ENCODE measurements at places on chromosomes 3 and 15.

GRCh38 chr3:187830181-187830580 is 84.9 kb upstream of the BCL6 start:
- DNase-seq: no peak

DNA sequence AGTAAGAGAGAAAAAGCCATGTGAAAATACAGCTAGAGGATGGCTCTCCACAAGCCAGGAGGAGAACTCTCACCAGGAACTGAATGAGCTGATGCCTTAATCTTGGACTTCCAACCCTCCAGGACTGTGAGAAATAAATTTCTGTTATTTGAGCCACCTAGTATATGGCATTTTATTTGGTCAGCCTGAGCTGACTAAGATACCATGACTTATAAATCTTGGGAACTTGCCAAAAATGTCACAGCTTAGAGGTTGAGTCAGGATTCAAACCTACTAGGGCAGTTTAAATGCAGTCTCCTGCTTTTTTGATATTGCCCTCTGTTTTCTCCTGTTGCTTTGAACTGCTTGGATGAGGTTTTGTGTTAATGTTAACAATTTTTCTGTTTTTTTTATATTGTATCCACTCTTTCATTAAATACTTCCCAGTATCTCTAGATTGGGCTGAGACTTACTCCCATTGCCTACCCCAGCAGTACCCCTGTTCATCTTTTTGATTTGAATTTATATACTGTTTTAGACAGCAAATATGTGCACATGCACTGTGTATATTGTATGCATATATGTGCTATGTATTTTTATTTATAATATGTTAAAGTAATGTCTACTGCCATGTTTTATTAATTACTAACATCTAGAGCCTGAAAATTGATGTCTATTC is 1223.2 kb downstream of the OTOL1 start:
- no peak for DNase-seq

DNA sequence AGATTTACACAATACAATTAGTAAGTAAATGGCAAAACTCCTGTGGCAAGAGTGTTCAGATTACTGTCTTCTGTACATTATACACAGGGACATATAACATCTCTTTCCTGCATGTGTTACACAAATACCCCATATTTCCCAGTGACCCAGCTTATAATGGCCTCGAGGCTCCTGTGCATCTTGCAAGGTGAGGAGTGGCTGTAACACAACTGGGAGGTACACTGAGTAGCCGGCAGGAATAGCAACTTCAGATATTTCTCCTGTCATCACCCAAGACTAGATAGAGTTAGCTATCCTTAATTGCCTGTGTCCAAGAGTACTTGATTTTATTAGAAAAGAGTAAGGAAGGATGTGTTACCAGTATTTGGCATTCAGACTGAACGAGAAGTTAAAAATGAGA is 5.6 kb downstream of the GMPS start:
- no peak for DNase-seq

DNA sequence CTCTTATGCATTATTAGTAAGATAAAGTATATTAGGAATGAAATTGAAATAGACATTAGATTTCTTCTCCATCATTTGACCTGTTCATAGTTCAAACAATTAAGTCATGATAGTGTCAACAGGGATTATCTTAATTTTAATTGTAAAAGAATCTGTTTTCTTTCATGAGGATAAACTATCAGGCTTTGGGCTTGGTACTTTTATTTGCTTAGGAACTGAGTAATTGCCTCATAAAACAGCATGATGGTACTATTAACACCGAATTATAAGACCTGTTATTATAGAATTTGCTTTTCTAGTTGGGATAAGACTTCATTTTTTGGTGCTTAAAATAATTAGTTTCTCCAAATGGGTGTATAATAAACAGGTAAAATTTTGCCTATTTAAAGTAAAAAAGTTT is 71.8 kb downstream of the FNDC3B start:
- DNase-seq: no peak

DNA sequence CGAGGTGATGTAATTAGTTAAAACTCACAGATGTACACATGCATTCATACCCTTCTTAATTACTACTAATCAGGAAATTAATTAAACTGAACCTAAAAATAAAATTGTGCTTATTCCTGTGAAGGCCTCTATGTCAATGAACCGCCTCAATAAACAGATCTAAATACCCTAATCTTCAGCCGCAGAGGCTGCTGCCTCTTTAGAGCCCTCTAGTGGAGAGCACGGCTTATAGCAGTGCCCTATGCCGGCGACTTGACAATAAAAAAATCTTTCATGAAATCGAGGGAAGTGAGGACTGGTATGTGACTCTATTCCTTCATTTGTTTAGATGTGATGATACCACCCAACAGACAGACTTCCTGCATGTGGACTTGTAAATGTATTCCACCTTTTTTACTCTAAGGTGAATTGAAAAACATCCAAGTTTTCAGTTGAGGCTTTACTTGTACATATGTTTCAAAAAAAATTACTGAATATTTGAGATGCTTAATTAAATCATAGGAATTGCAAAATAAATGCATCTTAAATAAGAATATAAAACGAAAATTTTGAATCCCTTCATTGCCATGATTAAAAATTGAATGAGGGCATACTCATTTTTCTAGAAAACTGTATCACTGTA is 8.3 kb upstream of the EPHA3 start:
- DNase-seq: no peak

DNA sequence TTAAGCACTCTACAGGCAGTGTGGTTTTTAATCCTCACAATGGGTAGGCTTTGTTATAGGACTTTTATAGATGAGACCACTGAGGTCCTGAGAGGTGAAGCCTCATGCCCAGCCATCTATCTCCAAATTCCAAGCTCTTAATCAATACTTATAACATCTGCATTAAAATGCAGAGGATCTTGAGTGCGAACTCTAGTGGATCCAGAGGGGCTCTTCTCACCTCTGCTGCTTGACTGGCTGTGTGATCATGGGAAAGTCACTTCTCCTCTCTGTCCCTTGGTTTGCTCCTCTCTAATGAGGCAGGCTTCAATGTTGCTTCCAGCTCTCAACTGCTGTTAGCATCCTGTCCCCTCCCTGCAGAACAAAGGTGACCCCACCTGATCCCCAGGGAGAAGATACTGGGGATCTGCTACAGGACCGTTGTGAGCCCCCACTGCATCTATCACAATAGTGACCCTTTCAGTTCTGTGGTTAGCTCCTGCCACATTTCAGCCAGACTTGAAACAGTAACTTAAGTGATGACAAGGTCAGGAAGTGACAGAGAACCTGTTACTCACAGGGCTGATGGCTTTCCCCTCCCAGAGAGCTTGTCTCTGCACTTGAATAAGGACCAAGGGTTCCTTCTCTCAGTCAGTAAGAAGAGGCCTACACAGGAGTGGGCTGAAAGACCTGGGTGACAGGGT is 1.3 kb downstream of the SLC27A2 start:
- no peak for DNase-seq

DNA sequence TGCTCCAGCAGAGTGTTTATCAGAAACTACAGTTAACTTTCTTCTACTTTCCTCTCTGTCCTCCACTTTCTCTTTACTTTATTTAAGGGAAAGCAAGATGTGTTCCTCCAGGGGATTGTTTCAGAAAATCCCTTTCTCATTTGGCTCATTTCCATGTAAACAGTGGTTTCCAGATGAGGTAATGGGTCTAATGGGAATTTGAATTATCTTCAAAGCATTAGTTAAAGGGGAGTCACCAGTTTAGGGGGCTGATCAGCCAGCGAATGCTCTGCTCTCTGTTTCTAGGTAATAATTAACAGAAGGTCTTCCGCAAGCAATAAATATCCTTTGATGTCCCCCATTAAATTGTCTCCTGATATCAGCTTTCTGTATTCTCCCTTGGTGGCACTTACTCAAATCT is 30.4 kb upstream of the ZNF639 start:
- no peak for DNase-seq

DNA sequence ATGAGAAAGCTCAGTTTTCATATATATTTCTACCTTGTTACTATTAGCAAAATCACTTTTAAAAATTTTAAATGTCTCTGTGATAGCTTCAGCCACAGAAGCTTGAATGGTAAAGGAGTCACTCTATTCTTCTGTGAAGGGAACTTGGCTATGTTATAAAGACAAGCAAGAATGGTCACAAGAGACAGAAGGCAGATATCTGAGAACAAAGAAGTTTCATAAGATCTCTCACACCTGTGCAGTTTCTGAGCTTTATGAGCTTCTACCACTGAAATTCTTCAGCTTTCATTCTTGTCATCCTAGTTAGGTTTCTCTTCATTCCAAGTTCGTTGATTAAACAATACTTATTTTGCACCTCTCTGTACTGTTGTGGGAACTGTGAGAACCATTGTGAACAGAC is 853.4 kb downstream of the IGSF11 start:
- no peak for DNase-seq

DNA sequence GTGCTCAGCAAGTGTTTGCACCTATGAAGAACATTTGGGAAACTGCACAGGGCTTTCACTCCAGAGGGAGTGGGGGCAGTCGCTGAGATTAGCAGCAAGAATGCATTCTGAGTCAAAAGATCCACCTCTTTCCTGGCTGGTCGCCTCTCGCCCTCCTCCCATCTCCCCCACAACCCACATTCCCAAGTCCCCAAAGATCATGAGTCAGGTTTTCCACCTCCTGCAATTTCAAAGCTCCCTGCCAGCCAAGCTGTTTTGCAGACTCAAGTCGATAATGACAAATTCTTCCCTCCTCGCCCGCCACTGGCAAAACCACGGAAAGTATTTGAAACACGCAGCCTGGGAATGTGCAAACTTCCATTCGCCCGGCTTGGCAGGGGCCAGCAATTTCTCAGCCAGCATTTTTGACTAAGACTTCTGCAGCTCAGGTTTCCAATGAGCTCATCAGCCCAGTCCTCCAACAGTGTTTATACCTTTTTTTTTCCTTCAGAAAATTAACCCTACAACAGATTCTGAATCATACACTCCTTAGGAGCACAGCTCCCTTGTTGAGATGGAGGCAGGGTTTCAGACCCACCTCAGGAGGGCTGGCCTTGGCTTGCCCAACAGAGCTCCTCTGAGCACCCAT is 181.4 kb downstream of the SMAD6 start:
- no peak for DNase-seq

DNA sequence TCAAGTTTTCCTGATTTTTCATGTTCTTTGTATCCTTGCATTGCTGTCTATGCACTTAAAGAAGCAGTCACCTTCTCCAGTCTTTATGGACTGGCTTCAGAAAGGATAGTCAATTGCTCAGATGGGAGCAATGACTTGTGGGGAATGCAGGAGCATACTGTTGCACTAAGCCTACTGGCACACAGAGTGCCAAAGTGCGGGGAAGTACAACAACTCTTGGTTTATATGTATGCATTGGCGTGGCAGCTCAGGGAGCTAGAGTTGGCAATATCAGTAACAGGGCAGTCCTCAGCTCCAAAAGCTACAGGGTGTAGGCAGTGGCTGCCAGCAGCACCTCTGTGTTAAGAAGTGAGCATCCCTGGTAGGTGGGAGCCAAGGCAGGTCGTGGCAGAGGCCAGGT is 141.1 kb downstream of the SCAPER start:
- DNase-seq: no peak

DNA sequence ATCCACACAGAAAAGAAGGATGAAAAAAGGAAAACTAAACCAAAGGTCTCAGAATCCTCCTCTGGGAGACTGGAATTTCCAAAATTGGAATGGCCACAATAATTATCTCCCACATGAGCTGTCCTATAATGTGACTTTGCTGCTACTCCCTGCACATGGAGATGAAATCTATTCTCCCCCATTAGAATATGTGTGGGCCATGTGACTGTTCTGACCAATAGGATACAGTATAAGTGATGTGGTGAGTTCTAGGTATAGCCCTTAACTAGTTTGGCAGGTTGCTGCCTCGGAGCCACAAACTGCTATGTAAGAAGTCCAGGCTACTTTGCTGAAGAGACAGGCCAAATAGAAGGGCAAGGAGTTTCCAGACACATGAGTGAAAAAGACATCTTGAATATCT is 5.2 kb downstream of the TRIM59 start:
- DNase-seq: no peak

GRCh38 chr15:46732060-46732459 is 985.2 kb upstream of the SEMA6D start:
- no peak for DNase-seq

GRCh38 chr15:75479670-75480069 is 28.2 kb upstream of the SIN3A start:
- no peak for DNase-seq

DNA sequence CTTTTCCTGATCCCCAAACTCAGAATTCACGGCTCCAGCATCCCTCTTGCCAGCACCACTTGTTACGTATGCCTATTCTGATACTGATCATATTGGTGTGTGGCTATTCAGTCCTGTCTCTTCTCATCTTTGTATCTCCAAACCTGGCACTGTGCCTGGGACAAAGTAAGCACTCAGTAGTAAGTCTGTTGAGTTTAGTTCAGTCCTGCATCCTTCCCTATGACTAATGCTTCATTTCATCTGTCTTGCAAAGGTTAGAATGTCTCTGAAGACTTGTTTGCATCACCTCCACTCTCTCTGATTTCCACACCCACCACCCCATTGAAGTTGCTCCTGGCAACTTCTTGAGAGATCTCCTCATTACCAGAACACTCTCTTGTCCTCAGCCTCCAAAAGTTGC is 80.3 kb downstream of the HMG20A start:
- DNase-seq: no peak

GRCh38 chr3:160482796-160483195 is 33.2 kb upstream of the TRIM59 start:
- DNase-seq: no peak

DNA sequence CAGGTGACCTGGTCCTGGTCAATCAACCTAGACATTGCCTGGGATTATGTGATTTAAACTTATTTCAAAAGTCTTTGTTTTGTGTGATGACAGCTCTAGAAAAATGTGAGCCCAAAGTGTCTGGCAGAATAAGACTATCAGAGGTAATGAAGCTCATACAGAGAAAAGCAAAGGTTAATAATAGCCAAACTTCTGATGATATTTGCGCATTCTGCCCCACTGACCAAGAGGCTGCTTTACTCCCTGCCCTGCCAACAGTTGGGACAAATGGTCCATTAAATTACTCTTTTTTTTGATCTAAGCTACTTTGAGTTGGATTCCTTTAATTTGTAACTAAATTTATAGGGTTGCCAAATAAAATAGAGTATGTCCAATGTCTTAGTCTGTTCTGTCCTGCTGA is 911.2 kb downstream of the MCTP2 start:
- no peak for DNase-seq

DNA sequence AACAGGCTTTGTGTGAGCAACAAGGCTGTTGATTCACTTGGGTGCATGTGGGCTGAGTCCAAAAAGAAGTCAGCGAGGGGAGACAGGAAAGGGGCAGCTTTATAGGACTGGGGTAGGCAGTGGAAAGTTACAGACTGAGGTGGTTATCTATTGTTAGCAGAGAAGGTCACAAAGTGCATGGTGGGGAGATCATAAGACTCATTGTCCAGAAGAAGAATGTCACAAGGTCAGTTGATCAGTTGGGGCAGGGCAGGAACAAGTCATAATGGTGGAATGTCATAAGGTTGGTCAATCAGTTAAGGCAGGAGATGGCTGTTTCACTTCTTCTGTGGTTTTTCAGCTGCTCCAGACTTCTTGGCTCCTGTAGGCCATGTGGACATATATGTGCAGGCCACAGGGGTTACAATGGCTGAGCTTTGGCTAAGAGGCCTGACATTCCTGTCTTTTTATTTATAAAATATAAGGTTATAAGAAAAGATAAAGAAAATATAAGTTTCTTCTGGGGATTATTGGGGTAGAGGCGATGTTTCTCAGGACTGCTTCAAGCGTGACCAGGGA is 69.5 kb upstream of the SNTN start:
- DNase-seq: no peak
